ENCODE measurements at places on chromosomes 7 and 10. TPM values are rescaled to one million over a fixed set of nuclear protein-coding genes. Genes with fewer than 3 reads are reported as not detected.

The PRPS1L1 gene
- total RNA-seq = not detected

The C10orf53 gene
- total RNA-seq = not detected

The DRGX gene
- not detected for total RNA-seq

The OR2A42 gene
- not detected for total RNA-seq

The SLIT1 gene
- total RNA-seq = 42.7 TPM

The SCART1 gene
- total RNA-seq = 0.47 TPM

The TDRD1 gene
- total RNA-seq = under 0.01 TPM

The ADAM12 gene
- total RNA-seq = 4.7 TPM

The FOXK1 gene
- total RNA-seq = 19.8 TPM

The BTBD16 gene
- total RNA-seq = not detected

The CALCR gene
- not detected for total RNA-seq

The PHF14 gene
- total RNA-seq = 301 TPM

The NCF1 gene
- total RNA-seq = not detected

The NT5C3A gene
- total RNA-seq = 99.2 TPM

The LRRN3 gene
- 187 TPM for total RNA-seq

The MACROH2A2 gene
- total RNA-seq = 23.6 TPM

The RAPGEF5 gene
- total RNA-seq = 81.4 TPM

The TEX47 gene
- not detected for total RNA-seq

The MAGI2 gene
- 244 TPM for total RNA-seq

The GCC1 gene
- 12.6 TPM for total RNA-seq

The EBLN1 gene
- not detected for total RNA-seq

The ZNF487 gene
- 9.7 TPM for total RNA-seq

The SUN3 gene
- not detected for total RNA-seq

The UCMA gene
- not detected for total RNA-seq

The KCND2 gene
- total RNA-seq = 51.5 TPM

The ASAH2B gene
- total RNA-seq = 9.8 TPM

The EDRF1 gene
- 51.9 TPM for total RNA-seq

The WAC gene
- 95.3 TPM for total RNA-seq

The VWC2 gene
- total RNA-seq = 2.8 TPM

The SLC13A1 gene
- not detected for total RNA-seq

The TMEM236 gene
- 0.16 TPM for total RNA-seq

The CPN1 gene
- not detected for total RNA-seq

The RALA gene
- total RNA-seq = 39.3 TPM

The BLNK gene
- 0.78 TPM for total RNA-seq

The WDR86 gene
- 50.2 TPM for total RNA-seq

The OR2A5 gene
- not detected for total RNA-seq

The FAM25G gene
- not detected for total RNA-seq
